ENCODE measurements at places on chromosomes 11 and 22. TPM values are rescaled to one million over a fixed set of nuclear protein-coding genes. Genes with fewer than 3 reads are reported as not detected.
A peak's percentile ranks its signal among the peaks of the same experiment; 100 is the strongest.

- H3K27ac ChIP-seq = peak overlapping the region; percentile 80
- no peaks in the 10 kb centered on the region for H3K36me3 ChIP-seq
- H3K4me1 ChIP-seq = peaks cover 17% of the 10 kb centered on the region
- peak overlapping the region; percentile 57 for H3K4me3 ChIP-seq
- no peaks in the 10 kb centered on the region for H3K27me3 ChIP-seq
Measured at GRCh38 chr11:125886997-125887372, 483 bp upstream of the HYLS1 start.

GRCh38 chr22:19997561-19998231 is 18.9 kb downstream of the ARVCF start:
- no peaks in the 10 kb centered on the region for H3K36me3 ChIP-seq
- no peaks in the 10 kb centered on the region for H3K27me3 ChIP-seq
- no peak for DNase-seq
- H3K4me1 ChIP-seq = no peaks in the 10 kb centered on the region
- H3K27ac ChIP-seq = no peak overlapping the region
- no peak overlapping the region for H3K4me3 ChIP-seq

DNA sequence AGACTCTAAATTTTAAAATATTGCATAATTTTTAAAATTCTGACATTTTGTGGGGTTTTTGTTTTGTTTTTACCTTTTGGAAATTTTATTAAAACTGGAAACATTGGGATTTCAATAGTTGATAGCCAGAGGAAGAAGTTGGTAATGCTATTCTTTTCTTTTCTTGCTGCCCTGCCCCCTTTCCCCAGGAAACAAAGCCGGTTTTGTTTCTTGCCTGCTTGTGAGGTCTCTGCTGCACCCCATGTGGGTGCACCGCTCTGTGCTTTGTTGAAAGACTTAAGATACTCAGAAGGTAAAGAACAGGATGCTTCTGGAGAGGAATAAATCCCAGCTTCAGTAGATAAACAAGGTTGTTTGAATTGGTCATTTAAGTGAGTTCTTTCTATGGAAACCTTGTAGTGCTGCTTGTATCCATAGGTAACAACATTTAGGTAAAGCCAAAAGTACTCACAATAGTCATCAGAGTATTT is 87.5 kb downstream of the YAP1 start:
- H3K27me3 ChIP-seq = peaks cover 4% of the 10 kb centered on the region
- H3K36me3 ChIP-seq = no peaks in the 10 kb centered on the region
- no peak for DNase-seq
- no peak overlapping the region for H3K4me3 ChIP-seq

The MS4A6E gene
- not detected for total RNA-seq

The ADAMTS8 gene
- total RNA-seq = not detected

DNA sequence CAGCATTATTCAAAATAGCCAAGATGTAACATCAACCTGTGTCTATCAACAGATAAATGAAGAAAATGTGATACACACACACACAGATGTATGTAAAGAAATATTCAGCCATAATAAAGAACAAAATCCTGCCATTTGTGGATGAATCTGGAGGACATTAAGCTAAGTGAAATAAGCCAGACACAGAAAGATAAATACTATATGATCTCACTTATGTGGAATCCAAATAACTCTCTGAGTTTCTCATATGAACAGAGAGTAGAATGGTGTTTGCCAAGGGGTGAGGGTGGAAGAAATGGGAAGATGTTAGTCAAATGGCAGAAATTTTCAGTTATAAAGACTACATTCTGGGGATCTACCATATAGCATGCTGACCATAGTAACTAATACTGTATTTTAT is 224.2 kb downstream of the GUCY1A2 start:
- no peaks in the 10 kb centered on the region for H3K36me3 ChIP-seq
- H3K4me3 ChIP-seq = no peak overlapping the region
- H3K27me3 ChIP-seq = no peaks in the 10 kb centered on the region
- no peak for DNase-seq

The RAB39A gene
- total RNA-seq = not detected

The CHRDL2 gene
- not detected for total RNA-seq

The PKNOX2 gene
- total RNA-seq = not detected

The RIMBP3C gene
- total RNA-seq = 0.47 TPM

DNA sequence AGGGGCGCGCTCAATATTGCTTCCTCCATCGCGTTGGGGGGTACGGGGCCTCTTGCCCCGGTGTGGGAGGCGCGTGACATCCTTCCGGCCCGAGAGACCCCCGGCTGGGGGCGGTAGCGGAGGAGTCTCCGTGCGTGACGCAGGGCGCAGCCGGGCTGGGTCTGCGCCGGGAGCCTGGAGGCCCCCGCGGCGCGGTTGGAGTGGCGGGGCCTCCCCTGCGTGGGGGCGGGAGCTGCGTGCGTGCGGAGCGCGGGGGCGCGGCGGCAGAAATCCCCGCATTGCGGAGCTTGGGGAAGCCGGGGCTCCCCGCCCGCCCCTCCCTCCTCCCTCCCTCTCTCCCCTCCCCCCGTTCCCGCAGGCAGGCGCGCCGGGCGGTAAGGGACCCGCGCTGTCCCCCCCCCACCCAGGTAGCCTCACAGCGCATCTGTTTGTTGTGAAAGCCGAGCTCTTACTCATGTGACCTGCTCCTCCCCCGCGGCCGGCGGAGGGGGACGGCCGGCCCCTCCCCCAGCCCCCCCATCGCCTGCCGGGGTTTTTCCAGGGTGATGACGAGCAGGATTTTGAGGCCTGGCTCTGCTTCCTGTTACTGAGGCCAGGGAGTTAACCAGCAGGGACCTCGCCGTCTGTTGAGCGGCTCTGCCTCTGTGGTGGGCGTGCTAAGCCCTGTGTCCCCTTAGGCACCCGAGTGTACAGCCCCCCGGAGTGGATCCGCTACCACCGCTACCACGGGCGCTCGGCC is 1.6 kb downstream of the PIM3 start:
- H3K4me1 ChIP-seq = peaks cover 52% of the 10 kb centered on the region
- H3K4me3 ChIP-seq = no peak overlapping the region
- H3K27ac ChIP-seq = peak overlapping the region; percentile 98

The APOL4 gene
- not detected for total RNA-seq

The OR2AG1 gene
- total RNA-seq = not detected

DNA sequence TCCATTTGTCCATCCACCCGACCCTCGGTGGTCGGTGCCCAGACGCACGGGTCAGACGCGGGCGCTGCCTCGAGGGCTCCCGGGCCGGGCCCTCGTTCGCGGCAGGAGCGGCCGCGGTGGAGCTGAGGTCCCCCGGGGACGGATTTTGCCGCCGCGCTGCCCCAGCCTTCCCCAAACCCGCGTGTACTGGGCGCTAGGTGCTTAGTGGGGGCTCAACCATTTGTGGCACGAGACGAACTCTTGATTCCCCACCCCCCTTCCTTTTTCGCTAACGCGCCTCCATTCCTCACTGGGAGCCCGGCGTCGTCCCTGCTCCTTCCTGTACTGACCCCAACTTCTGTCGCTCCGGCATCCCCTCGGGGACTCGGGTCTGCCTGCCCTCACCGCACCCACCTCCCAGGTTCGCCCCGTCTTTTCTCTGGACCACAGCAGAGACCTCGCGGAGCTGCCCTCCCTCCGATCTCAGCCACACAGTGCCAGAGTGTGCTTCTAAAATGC is 789 bp upstream of the CBX7 start:
- peaks cover 6% of the 10 kb centered on the region for H3K36me3 ChIP-seq
- H3K4me1 ChIP-seq = peaks cover 47% of the 10 kb centered on the region
- H3K27me3 ChIP-seq = peaks cover 3% of the 10 kb centered on the region

- H3K27ac ChIP-seq = no peak overlapping the region
- H3K36me3 ChIP-seq = no peaks in the 10 kb centered on the region
- no peak overlapping the region for H3K4me3 ChIP-seq
Measured at GRCh38 chr22:26259510-26259909, 90.2 kb downstream of the SEZ6L start.

The ANO9 gene
- 153 TPM for total RNA-seq

The LRRN4CL gene
- not detected for total RNA-seq

The XPNPEP3 gene
- 15.3 TPM for total RNA-seq

The VPREB1 gene
- not detected for total RNA-seq

The CADM1 gene
- total RNA-seq = 6.9 TPM

The TRABD gene
- total RNA-seq = 115 TPM

DNA sequence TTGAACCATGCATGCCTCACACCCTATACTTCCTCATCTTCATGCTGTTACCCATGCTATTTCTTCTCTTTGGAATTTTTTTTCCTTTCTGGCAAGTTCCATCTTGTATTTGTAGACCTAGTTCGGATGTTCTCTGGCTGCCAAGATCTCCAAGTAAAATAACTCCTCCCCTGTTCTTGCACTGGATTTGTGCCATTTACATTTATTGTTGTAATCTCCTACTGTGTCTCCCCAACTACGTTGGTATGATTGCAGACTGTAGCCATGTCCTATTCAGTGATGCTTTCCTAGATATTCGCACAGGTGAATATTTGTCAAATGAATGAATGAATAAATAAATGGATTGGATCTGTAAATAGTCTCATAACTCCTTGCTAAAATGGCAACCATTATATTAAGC is 546.0 kb downstream of the MN1 start:
- H3K4me1 ChIP-seq = no peaks in the 10 kb centered on the region
- no peak overlapping the region for H3K4me3 ChIP-seq
- no peak for DNase-seq

GRCh38 chr11:83827940-83828554 is 541.9 kb upstream of the CCDC90B start:
- no peak overlapping the region for H3K4me3 ChIP-seq
- H3K36me3 ChIP-seq = no peaks in the 10 kb centered on the region
- DNase-seq = peak; percentile 13
- H3K27me3 ChIP-seq = no peaks in the 10 kb centered on the region
- H3K27ac ChIP-seq = no peak overlapping the region
- no peaks in the 10 kb centered on the region for H3K4me1 ChIP-seq

The OR4D5 gene
- total RNA-seq = not detected

- peaks cover 30% of the 10 kb centered on the region for H3K36me3 ChIP-seq
- no peaks in the 10 kb centered on the region for H3K4me1 ChIP-seq
- DNase-seq = no peak
- no peaks in the 10 kb centered on the region for H3K27me3 ChIP-seq
- H3K27ac ChIP-seq = no peak overlapping the region
Measured at GRCh38 chr11:134150195-134150903, 73.4 kb downstream of the NCAPD3 start.

DNA sequence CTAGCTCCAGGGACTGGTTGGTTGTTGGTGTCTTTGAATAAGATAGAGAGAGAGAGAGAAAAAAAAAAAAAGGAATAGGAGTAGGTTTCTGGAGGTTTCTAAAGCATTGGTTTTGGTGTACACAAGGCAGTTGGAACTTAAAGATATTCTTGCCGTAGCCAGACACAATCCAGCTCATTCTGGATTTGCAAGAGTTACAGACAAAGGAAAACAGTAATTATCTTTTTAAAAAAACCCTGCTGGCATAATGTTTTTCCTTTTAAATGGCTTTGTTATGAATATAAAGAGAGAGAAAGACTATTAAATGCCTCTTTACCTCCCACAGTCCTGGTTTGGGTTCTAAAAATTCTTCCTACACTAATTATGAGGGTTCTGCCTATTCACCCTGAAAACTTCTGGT is 120.4 kb upstream of the RAG2 start:
- H3K27ac ChIP-seq = no peak overlapping the region
- no peaks in the 10 kb centered on the region for H3K27me3 ChIP-seq
- no peak for DNase-seq
- H3K4me3 ChIP-seq = no peak overlapping the region
- no peaks in the 10 kb centered on the region for H3K36me3 ChIP-seq

DNA sequence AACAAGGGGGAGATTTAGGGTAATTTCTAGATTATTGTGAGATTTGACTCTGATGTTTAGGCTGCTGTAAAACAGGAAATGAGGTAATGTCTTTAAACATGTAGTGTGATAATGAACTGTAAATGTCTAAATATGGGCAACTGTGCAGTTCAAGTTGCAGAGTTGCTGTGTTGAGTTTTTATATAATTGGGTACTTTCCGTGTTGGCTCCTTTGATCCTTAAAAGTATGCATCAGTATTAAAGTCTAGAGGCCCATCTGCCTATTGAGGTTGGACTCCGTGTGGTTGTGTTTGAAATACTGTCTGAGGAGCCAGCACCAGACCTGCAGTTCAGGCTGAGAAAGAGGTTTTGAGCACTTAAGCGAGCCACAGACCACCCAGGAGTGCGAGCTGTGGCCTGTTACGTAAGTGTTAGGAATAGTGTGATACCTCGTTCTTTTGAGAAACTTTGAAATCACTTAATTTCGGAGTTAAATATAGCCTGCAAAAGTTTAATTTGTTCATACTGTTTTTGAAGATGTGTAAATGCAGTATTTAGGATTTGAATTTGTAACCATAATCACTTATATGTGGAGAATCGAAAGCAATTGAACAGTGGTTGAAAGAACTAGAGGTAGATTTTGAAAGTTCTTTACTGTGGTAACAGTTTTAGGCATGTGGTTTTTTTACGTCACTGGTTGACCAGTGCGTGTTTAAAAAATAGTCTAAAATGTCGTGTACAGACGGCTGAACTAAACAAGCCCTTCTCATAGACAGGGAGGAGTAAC is 9.0 kb downstream of the FAM118A start:
- H3K4me3 ChIP-seq = peak overlapping the region; percentile 89
- H3K27me3 ChIP-seq = no peaks in the 10 kb centered on the region
- H3K36me3 ChIP-seq = peaks cover 21% of the 10 kb centered on the region
- peak overlapping the region; percentile 100 for H3K27ac ChIP-seq
- H3K4me1 ChIP-seq = peaks cover 78% of the 10 kb centered on the region

The PKP3 gene
- total RNA-seq = 0.30 TPM
